ENCODE measurements at places on chromosomes 2 and 18.

DNA sequence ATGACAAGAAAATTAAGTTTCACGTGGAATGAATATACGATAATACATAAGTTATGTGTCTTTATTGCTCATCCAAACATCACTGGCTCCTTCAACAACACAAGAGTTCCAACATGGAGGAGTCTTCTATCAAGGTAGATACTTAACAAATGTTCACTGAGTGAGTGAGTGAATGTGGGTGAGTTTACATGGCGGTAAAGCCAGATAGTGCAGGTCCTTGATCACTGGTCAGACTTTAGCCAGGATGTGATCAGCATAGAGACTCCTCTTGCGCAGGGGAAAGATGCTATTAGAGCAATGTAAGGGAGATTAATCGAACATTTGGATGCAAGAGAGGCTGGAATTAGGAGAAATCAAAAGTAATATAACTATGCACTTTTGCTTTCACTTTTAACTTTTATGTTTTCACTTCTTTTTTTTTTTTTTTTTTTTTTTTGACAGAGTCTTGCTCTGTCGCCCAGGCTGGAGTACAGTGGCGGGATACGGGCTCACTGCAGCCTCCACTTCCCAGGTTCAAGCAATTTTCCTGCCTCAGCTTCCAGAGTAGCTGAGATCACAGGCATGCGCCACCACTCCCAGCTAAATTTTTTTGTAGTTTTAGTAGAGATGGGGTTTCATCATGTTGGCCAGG, 249.0 kb upstream of the ID2 start:
- DNase-seq = peak; percentile 23

GRCh38 chr2:181307203-181307991, 149.8 kb upstream of the ITGA4 start:
- no peak for DNase-seq

GRCh38 chr2:232889876-232890401, 19.9 kb downstream of the SNORC start:
- DNase-seq = no peak

GRCh38 chr2:32246911-32247310, 17.8 kb downstream of the NLRC4 start:
- no peak for DNase-seq

GRCh38 chr2:230893841-230894781, 29.4 kb downstream of the ITM2C start:
- DNase-seq = peak; percentile 37

DNA sequence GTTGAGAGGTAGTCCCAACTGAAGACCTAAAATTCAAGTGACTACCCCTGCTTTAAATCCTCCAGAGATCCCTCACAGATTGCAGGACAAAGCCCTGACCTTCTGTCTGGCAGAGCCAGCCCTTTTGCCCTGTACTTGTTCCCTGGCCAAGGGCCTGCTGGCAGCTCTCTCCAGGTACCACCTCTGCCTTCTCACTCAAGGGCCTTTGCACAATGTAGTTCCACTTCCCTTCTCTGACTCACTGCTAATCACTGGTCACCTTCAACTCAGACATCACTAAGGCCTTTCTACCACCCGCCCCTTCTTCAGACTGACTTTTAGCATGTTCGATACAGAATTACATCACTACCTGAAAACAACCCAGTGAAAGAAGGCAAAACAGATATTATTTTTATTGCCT, 411.0 kb downstream of the TMEM182 start:
- no peak for DNase-seq

- no peak for DNase-seq
Observed at GRCh38 chr2:43685357-43685756, 9.1 kb upstream of the C1GALT1C1L start.

GRCh38 chr2:58054264-58054663, 7.7 kb downstream of the VRK2 start:
- no peak for DNase-seq

GRCh38 chr2:15889442-15890123, 50.8 kb upstream of the MYCN start:
- no peak for DNase-seq

- DNase-seq = peak; percentile 65
Observed at GRCh38 chr2:106095478-106096298, 98.4 kb downstream of the UXS1 start.

- peak; percentile 79 for DNase-seq
Observed at GRCh38 chr2:219402665-219403515, 15.2 kb upstream of the DNPEP start.

DNA sequence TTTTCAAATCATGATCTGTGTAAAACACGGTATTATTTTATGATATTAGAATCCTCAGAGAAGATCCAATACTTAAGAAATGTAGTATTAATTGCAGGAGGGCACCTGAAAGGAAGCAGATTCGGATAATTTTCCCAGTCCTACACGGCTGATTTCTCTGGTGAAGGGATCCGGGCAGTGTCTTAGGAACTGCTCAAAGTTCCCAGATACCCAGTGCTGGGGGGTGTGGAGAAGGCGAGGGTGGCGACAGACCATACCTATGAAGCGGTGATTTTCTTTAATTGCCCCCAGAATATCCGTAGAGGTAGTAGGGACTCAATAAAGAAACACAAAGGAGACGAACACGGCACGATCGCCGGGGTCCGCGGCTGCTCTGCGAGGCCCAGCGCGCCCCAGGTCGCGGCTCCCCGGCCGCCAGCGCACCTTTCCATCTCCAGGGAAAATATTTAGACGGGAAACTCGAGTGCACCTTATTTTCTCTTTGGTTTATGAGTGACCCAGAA, 1.4 kb upstream of the SOX11 start:
- DNase-seq = no peak

DNA sequence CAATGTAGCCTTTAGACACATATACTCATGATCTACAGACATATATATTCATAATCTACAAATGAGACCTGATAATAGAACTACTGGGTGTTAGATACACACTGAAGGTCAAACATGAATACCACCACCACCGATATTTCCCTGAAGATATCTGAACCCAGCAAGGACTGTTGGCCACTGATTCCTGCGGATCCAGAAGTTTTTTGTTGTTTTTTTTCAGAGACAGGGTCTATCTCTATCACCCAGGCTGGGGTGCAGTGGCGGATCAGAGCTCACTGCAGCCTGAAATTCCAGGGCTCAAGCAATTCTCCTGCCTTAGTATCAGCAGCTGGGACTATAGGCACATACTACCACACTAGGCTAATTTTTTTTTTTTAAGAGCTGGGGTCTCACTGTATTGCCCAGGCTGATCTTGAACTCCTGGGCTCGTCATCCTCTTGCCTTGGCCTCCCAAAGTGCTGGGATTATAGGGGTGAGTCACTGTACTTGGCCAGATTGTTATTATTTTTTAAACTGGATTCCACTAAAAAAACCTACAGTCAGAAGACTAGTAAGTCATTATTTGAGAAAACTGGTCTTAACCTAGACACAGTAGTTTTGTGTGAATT, 1.8 kb downstream of the METTL5 start:
- DNase-seq = no peak

- DNase-seq = no peak
Observed at GRCh38 chr2:147560810-147561535, 283.9 kb upstream of the ACVR2A start.

- DNase-seq = no peak
Observed at GRCh38 chr2:160870729-160871465, 289.3 kb upstream of the TANK start.

DNA sequence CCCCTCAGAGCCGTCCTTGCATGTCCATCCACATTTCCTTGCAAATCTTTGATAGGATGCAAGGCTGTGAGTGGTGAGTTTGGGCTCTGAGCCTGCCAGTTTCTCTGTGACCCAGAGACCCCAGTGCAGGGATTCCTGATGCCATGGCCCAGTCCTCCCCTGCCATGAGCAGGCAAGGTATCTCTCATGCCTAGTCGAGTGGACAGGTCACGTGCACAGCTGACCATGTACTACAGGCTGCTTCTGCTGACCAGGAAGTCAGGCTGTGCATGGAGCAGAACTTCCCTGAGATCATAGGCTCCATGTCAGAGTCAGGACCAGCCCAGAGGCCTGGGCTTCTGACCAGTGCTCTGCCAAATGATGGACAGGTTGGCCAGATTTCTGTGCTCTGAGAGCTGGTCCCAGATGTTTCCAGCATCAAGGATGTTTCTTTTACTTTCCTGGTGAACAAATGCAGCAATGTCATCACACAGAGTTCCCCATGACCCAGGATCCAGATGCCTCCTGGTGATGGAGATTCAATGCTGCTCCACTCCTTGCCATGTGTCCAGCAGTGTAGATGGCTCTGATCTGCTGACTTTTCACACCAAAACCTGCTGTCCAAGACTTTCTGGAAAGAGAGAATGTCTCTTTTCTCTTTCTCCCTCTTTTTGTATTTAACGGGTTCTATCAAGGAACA, 321.6 kb upstream of the HS6ST1 start:
- no peak for DNase-seq

DNA sequence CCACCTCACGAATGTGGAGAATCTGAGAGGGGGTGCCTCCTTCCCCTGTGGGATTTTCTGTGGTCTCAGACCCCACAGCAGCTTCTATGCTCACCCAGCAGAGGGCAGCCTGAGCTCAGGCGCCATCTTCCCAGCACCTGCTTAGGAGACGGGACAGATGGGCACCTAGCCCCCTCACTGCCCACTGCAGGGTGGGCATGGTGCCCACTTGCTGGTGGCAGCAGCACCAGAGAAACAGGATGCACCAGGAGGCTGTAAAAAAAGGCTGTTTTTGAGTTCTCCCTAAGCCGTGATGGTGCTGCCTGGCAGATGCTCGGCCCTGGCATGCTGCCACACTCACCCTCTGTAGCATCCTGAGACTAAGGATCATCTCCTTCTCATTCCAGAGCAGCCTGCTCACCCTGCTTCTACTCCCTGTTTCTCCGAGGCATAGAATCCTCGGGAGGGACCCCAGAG, 19.1 kb upstream of the SLC20A1 start:
- peak; percentile 90 for DNase-seq

DNA sequence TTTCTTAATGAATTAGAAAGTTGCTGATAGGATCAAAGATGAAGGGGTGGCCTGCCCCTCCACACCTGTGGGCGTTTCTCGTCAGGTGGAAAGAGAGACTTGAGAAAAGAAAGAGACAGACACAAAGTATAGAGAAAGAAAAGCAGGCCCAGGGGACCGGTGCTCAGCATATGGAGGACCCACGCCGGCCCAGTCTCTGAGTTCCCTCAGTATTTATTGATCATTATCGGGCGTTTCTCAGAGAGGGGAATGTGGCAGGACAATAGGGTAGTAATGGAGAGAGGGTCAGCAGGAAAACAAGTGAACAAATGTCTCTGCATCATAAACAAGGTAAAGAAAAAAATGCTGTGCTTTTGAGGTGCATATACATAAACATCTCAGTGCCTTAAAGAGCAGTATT, 144.3 kb downstream of the CCDC102B start:
- no peak for DNase-seq

- DNase-seq = no peak
Observed at GRCh38 chr2:88967844-88968243, 276.4 kb downstream of the RPIA start.

DNA sequence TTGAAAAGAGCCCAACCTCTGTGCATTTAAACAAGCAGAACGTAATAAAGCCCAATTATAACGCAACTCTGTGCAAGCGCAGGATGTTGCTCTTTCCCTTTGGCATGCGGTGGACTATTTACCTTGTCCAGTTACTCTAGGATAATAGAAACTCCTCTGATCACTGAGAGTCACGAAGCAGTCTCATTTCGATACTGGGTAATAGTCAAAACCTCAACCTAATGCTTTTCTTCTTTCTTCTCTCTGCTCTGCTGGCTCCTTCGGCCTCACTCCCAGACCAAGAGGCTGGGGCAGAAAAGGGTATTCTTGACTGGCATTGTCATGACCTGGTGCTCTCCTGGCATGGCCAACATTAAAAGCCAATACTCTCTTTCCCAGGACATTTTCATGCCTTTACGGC, 89.7 kb upstream of the GCFC2 start:
- no peak for DNase-seq

GRCh38 chr2:27042159-27042661, 9.3 kb upstream of the AGBL5 start:
- no peak for DNase-seq

DNA sequence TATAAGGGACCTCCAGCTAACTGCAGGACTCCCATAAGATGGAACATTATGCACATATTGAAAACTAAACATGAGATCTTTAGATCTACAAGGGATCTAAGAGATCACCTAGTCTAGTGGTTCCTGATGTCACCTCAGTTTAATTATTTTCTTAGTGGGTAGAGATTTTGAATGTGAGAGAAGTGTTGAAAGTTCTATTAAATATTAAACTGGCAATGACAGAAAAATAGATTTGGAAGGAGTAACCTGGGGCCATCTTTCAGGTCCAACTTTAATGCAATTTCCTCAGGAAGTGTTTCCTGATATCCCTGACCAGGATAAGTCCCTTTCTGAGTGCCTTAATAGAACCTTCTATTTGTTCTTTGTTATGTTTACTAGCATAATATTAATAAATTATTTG, 29.1 kb upstream of the CPS1 start:
- no peak for DNase-seq

DNA sequence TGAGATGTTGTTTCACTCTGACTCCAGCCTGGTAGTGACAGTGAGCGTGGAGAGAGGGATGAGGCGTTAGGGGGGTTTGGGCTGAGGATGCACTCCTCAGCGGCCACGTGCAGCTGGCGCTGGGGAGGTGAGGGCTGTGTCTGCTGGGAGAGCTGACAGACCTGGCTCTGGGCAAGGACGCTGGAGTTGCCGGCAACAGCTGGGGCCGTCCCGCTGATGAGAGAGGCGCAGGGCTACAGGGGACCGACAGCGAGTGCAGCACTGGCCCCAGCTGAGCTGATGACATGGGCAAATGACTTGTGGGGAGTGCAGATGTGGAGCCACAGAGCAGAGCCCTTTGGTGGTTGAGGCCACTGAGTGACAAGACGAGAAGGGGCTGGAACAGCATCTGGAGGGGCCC, 38.4 kb downstream of the COA5 start:
- DNase-seq = no peak

DNA sequence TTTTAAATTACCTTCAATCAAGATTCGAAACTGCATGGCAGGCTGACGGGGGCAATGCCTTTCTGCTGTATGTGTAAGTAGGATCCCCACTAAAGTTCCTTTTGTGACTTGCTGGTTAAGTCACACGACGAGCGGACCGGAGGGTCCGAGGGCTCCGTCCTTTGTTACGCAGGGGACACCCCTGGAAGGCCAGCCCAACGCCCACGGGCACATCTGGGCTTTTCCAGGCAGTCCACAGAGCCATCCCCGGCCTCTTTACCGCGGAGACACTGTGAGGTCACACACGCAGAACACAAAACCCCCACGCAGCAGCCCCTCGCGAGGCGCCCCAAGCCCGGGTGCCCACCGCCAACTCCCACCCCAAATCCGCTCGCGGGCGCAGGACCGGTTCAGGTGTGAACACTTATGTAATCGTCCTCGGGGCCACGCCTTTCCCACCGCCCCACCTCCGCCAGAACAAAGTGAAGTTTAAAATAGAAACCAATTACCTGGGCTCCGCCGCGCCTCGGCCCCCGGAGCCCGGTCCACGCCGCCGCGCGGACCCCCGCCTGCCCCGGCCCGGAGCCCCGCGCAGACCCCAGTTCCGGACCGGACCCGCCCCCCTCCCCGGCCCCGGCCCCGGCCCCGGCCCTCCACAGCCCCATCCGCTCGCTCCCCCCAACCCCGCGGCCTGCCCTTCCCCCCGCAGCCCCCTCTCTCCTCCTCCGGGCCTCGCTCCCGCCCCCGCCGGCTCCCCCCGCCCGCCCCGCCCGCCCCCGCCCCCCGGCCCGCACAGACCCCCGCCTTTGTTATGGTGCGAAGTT, 4.2 kb downstream of the ZNF516 start:
- DNase-seq = no peak
